ENCODE measurements at places on chromosomes 7 and 10.

DNA sequence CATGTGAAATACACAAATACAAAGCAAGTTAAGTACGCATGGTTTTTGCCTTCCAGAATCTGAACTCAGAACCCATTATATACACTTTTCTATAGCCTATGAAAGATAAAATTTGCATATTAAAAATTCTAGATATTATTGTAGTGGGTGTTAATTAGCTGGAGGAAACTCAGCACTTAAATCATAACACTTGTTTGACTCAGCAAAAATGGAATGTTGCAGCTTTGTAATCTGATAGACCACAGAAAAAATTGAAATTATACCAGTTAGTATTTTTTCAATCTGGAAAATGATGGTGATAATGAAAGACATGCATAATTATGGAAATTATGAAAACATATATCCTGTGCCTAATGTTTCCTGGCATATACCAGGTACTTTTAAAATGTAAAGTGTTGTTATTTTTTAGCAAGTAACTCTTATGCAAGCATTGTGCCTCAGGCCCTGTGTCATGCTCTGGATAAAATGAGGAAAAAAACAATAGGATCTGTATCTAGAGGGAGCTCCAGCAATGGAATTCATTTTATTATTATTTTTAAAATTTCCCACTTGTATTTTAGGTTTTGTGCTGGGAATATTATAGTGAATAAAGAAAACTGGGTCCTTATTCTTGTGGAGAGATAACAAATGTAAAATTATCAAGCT lies 490.4 kb upstream of the SEMA3A start:
- no peak for DNase-seq

GRCh38 chr7:64643566-64643965 lies 22.4 kb upstream of the ZNF107 start:
- DNase-seq = no peak

DNA sequence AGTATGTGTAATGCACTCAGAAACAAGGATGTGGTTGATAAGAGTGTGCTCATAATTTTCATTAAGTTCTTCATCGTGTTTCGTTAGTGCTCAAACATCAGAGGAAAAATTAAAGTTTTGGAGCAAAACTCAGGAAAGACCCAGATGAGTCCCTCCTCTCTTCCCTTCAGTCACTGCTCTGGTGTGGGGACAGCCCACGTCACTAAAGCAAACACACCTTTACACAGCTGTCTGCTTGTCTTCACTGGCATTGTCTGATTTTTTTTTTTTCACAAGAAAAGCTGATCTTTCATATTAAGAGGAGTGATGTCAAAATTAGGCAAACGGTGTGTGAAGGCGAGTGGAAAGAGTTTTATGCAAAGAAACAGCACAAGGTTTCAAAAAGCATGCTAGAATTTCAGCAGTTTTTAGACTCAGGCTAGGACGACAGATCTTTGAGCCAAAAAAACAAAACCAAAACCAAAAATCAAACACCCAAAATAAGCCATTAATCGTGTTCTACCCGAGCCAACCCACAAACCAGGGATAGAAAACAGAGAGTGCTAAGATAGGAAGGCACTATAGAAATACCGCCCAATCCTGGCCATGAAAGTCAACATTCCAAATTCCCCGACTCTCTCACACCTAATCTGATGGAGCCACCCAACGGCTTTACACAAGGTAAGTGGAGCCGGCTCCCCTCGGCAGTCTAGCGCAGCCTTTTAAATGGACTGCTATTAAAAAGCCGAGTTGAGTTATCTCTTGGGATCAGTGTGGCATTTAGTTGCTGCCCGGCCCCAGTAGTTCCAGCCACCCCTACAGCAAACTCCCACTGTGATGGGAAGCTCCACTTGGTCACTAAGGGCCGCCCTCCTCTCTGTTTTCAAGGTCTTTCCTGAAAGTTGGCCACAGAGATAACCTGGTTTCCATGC lies 27.9 kb upstream of the GATA3 start:
- DNase-seq = no peak

GRCh38 chr10:120794390-120794789 lies 56.8 kb upstream of the WDR11 start:
- no peak for DNase-seq

- no peak for DNase-seq
These were observed 11.6 kb downstream of the CHAT start for GRCh38 chr10:49625411-49625810.

- DNase-seq = peak; percentile 24
These were observed 20.1 kb downstream of the P4HA1 start for GRCh38 chr10:73076360-73077183.

DNA sequence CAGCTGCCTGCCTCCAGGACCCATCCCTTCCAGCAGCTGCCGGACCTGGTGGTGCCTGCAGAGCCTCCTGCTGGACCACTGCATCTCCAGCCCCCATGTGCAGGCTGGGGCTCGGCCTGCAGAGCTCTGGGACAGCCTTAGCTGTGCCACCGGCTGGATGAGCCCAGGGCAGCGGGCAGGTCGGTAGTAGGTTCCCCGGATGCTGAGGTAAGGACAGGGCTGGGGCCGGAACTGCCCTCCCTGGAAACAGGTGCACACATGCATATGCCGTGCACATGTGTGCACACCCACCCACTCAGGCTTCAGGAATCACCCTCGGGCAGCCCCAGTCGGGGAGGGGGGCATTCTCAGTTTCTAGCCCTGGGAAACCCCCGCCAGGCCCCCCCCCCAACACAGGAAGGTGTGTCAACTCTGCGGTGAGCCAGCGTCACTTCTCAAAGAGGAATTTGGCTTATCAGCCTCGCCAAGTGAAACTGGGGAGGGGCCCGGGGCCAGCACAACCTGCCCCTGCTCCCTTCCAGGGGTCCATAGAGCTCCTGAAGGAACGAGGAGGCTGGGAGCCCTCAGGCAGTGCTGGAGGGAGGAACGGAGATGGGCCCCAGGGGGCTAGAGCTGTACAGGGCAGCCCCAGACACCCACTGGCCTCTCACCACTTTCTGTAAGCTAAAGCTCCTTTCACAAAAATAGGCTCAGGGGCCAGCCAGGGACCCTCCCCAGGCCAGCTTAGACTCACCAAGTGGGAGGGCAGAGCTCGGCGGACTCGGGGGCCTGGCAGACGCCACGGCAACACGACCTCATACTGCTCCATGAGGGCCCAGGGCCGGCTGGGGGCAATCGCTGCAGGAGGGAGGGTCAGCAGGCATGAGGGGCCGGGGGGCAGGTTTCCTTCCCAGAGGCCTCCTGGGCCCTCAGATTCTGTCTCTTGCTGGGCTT lies 1.7 kb downstream of the ADAM8 start:
- DNase-seq = peak; percentile 80

Measured in activated T-cell treated with anti-CD3 and anti-CD28 coated beads, Interleukin-2, amount 50 U/mL, for 72 hours (primary cell).